Umbilical cord (tissue), 2 donors: ENCODE measurements at places on chromosomes 13 and 19. TPM values are rescaled to one million over a fixed set of nuclear protein-coding genes. Genes with fewer than 3 reads are reported as not detected.

The HNRNPUL1 gene
- 56.8 TPM for total RNA-seq

The ATP8A2 gene
- 1.7 TPM for total RNA-seq

The MIR17HG gene
- 7.9 TPM for total RNA-seq

The CALR gene
- 404 TPM for total RNA-seq

The LMTK3 gene
- total RNA-seq: not detected

The AZU1 gene
- total RNA-seq: not detected

The DIAPH3 gene
- 4.8 TPM for total RNA-seq

The DACT3 gene
- 26.7 TPM for total RNA-seq

The TTC9B gene
- total RNA-seq: not detected

The NLRP9 gene
- total RNA-seq: 1.2 TPM

GRCh38 chr13:21326155-21327031 lies 132.7 kb downstream of the ZDHHC20 start:
- DNase-seq: peak; percentile 34

GRCh38 chr19:4018140-4018613 lies 10.6 kb downstream of the PIAS4 start:
- DNase-seq: no peak

- no peak for DNase-seq
Measured at GRCh38 chr13:97133554-97133953, 88.6 kb upstream of the MBNL2 start.

GRCh38 chr13:29081036-29081435 lies 260.9 kb downstream of the MTUS2 start:
- DNase-seq: peak; percentile 22

GRCh38 chr13:25069911-25070310 lies 26.0 kb upstream of the PABPC3 start:
- no peak for DNase-seq

DNA sequence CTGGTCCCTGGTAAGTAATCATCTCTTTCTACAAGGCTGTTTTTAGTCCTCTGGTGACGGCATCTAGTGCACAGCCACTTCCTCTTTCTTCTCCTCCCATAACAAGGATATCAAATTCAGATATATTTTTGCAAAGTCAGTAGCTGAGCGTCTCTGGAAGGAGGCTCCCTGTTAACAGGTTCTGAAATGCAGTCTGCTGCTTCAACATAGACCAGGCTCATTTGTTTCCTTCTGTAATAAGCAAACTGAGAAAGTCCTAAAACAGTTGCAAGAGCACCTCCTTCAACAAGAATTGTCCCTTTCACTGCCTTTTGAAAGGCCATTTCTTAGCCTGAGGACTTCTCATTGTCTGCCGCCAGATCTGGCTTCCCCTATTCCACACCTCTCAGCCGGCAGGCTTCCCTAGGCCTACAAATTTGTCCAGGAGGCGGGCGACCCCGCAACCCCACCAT lies 7.4 kb upstream of the ZSCAN5A start:
- DNase-seq: peak; percentile 28

DNA sequence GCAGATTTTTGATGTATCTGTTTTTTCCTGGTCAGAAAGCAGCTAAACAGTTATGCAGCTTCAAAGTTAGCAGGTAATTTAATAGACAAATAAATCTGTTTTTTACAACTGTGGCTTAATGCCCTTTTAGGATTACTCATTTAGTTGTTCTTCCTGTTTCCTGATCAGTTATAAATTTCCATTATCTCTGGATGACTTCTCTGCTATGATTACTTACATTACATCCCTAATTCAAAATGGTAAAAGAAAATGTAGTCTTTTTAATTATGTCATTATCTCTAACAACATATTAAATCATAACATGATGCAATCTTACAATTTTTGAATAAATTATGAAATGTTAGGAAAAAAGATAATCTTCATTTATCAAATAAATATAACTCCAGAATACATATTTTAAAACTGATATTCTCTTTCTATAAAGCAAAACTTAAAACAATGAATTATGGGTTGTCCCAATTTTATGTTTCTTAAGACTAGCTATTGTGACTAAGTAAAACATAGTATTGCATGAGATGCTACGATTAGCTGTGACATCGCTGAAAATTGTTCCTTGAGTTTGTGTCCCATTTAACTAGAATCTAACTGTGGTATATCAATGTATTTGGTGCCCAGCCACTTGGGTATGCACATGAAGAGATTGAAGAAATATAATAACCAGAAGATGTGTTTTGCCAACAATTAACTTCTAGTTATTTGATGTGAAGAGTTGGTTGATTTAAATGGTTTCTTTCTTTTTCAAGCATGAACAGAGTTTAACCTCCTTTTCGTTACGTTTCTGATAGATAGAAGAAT lies 605.3 kb upstream of the SPRY2 start:
- no peak for DNase-seq

- no peak for DNase-seq
Measured at GRCh38 chr19:56351208-56351607, 36.6 kb upstream of the ZSCAN5A start.

GRCh38 chr13:37067874-37068273 lies 8.4 kb upstream of the SUPT20H start:
- no peak for DNase-seq

GRCh38 chr13:21175656-21176214 lies 617 bp downstream of the SKA3 start:
- no peak for DNase-seq
